GM23248 (cell line): ENCODE measurements at places on chromosomes 12 and 14. TPM values are rescaled to one million over a fixed set of nuclear protein-coding genes. Genes with fewer than 3 reads are reported as not detected.

DNA sequence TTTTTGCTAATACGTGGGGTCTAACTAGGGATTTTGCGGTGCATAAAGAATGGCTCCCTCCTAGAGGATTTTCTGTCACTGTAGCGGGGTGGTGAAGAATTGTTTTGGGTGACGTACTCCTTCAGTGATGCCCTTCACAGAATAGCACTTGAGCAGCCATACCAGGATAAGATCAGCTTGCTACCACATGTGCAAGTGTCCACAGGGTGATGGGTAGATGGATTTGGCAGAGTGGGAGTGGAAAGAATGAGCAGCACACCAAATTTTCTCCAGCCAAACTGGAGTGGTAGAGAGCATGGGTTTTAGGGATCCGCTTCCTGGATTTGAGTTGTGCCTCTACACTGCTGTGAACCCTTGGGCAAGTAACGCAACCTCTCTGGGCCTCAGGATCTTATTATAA lies 2.3 kb downstream of the TCP11L2 start:
- DNase-seq, result no peak

DNA sequence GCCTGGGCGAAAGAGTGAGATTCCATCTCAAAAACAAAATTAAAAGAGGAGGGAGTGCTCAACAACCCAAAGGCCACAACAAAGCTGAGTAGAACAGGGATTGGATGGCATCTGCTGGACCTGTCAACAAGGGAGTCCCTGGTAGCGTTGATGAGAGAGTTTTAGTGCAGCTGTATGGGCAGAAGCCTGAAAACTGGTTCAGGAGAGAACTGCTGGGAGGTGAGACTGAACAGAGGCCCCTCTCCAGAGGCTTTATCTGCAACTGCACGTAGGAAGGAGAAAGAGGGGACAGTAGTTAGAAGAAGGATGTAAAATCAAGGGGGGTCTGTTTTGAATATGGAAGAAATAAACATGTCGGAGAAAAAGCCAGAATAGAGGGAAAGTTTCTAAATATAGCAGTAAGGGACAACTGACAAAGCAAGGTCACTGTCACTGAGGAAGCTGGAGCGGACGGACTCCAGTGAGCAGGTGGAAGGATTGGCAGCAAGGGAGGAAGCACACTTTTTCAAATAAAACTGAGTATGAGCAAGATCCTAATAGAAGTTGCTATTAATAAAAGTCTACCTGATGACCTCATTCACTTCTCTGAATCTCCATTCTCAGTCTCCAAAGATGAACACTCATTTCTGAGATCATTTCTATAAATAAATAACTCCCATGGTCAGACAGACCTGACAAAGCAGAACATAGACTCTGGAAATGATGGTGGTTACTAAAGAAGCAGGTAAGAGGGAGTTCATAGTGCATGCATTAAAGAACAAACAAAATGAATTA lies 11.8 kb upstream of the ATF1 start:
- DNase-seq, result peak; percentile 41

Gene PRB2
- polyA plus RNA-seq, result 0.16 TPM in 1 of 2 replicates, not detected in the other

Gene RGS6
- not detected in 2 replicates for polyA plus RNA-seq

- DNase-seq, result no peak
Measured at GRCh38 chr12:109331301-109331952, 16.3 kb upstream of the MYO1H start.

DNA sequence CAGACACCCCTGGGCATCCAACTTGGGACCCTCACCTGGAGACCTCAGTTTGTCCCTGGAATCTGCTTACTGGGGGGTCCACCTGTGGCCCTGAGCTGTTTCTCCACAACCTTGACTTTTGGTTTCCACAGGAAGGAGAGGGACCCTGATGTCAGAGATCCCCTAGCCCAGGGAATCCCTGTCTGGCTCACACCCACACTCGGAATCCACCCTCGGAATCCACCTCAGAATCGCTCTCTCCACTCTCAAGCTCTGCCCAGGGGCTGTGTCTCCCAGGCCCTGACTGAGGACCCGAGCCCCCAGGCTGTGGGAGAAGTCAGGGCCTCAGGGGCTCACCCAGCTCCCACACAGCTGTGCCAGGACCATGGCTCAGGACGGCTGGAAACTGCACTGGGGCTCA lies 17.4 kb downstream of the LTBP2 start:
- DNase-seq, result no peak
